ENCODE measurements at places on chromosomes 11 and 22.

DNA sequence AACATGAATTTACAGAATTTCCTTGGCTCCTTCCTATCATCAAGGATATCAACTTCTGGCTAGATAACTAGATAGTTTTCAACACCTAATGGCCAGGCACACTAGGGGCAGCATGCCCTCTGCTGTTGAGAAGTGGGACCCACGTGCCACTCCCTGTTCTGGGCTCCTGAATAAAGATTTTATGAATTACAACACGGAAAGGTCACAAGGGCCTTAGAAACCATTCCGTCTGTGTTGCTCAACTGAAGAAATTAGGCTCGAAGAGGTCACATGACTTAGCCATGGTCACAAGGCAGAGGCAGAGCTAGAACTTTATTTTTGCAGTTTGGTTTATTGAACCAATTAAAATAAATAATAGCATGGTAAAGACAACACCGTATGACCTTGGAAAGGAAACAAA lies 36.0 kb downstream of the PRCP start:
- DNase-seq: peak; percentile 69

DNA sequence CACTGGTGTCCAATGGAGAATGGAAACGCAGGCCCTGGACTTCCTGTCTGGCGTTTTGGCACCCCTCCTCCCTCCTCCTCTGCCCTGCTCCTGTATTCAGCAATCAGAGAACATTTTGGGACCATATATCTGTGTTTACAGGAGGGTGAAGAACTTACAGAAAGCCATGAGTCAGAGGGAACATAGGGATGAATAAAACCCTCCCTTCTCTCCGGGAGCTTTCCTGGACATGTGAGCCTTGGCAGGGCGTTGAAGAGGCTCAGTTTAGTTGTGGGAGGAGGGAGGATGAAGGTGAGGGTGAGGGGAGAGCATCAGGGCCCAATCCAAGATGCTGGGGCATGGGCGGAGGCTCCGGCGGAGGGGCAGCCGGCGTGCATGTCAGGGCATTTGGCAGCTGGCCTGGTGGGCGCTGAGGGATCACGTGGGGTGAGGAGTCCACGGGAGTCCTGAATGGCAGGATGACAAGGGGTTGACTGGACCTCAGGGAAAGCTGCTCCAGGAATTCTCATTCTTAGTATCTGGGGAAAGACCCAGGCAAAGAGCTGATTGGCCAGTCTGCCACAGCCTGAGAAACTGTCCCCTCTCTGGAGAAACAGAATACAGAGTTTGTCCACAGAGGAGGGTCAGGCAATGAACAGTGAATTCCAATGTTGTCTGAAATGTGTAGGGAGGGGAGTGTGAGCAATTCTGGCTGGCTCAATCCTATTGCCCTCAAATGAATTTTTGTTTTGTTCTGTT lies 28.9 kb downstream of the MICAL2 start:
- DNase-seq: no peak

DNA sequence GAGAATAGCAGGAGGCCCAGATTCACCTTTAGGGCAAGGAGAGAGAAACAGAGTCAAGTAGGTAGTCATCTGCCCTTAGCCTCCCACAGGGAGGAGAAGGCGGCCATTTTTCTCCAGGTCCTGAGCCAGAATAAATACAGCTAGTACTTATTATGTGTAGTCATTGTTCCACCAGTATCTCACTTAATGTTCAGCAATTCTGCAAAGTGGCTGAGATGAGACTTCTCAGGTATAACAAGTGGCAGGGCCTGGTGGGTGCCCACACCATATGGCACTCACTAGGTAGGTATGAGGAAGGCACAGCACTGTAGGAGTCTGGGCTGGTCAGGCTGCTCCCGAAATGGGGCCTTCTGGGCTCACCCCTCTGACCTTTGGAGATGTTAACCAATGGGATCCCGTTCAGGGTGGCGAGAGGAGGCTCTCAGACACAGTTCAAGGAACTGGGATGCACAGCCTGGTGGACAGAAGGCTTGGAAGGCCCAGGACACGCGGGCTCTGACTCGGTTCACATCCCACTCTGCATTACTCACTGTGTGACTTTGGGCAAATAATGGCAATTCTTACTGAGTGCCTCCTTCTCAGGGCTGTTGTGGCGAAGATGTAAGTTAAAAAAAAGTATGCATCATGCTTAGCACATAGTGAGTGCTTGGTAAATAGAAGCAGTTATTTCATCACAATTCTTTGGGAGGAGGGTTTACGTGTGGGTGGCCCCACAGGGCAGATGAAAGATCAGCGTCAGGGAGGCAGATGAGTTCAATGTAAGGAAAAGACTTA lies 25.1 kb downstream of the RTN4RL2 start:
- DNase-seq: no peak

DNA sequence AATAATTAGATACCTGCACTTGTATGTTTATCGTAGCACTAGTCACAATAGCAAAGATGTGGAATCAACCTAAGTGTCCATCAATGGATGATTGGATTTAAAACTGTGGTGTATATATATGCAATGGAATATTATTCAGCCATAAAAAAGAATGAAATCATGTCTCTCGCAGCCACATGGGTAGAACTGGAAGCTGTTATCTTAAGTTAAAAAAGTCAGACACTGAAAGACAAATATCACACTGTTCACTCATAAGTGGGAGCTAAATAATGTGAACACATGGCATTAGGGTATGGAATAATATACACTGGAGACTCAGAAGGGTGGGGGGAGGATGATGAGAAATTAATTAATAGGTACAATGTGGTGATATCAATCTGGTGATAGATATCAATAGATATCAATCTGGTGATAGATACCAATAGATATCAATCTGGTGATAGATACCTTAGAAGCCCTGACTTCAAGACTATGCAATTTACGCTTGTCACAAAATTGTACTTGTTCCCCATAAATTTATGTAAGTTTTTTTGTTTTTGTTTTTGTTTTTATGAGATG lies 2.0 kb downstream of the LMO2 start:
- no peak for DNase-seq

- no peak for DNase-seq
Measured at GRCh38 chr11:92061456-92062062, 163.1 kb upstream of the FAT3 start.

GRCh38 chr11:69213316-69213715 lies 57.6 kb downstream of the SMIM38 start:
- no peak for DNase-seq

- no peak for DNase-seq
Measured at GRCh38 chr11:112057170-112057569, 16.6 kb downstream of the PIH1D2 start.

DNA sequence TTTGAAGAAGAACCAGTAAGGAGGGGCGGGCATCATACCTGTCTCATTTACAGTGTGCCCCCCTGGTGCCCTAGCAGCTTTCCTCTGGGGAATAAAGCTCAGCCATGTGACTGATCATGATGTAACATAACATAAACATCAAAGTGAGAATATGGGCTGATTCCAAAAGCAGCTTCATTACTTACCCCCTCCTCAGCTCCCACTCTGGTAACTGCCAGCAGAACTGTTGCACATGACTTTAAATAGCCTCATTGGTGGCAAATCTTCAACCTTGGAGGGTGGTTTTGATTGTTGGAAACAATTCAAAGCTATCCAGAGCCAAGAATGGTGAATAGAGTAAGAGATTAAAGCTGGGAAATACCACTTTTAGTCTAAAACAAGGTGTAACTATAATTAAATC lies 384.6 kb downstream of the BUD13 start:
- DNase-seq: no peak

DNA sequence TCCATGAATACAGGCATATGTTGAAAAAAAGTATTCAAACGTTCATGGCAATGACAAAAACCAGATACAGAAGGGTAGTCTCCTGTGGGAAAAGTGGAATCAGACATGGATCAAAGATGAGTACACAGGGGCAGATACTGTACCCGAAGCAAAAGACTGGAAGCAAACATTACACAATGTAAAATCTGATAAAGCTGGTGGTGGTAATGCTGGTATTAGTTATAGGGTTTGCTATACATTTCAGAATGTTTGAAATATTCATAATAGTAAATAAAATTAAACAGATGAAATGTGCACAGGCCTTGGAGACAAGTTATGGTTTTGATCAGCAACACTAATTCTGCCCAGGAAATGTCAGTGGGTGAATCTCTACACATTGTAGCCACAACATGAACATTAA lies 607.6 kb downstream of the SOX6 start:
- DNase-seq: no peak

DNA sequence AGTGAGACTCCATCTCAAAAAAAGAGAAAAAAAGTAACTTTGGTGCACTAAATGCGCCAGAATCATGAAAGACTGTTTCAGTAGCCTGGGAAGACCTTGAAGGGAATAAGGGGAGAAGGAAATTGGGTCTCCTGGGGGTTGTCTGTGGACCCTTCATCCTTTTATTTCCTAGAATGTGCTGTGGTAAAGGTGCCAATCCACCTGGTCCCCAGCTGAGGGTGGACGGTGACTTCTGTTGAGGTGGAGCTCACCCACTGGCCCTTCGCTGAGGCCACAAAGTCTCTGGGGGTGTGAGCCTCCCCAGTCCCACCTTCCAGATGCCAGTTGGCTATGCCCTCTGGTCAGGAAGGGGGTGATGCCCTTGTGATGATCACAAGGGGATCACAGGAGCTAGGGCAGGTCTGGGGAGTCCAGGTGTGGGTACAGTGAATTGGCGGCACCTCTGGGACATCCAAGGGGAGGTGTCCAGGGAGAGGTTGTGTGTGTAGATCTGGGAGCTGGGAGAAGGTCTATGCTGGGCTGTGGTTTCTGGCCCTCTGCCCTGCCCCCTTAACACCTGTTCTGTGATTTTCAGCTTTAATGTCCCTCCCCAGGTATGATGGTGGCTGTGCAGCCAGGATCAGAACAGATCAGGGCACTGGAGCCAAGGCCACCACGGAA lies 34.2 kb upstream of the LMO1 start:
- no peak for DNase-seq

DNA sequence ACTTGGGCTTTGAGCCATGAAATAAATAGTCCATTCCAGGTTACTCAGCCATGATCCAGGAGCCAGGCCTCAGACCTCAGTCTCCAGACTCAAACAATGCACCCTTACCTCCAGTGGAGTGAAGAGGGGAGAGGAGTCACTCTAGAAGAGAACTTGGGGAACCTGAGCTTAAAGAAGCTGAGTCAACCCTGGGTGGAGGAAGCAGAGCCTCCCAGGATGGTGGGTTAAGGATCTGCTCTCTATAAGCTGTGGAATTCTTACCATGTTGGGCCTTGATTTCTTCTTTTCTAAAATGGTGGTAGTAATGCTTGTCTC lies 113.2 kb downstream of the NECTIN1 start:
- DNase-seq: no peak

DNA sequence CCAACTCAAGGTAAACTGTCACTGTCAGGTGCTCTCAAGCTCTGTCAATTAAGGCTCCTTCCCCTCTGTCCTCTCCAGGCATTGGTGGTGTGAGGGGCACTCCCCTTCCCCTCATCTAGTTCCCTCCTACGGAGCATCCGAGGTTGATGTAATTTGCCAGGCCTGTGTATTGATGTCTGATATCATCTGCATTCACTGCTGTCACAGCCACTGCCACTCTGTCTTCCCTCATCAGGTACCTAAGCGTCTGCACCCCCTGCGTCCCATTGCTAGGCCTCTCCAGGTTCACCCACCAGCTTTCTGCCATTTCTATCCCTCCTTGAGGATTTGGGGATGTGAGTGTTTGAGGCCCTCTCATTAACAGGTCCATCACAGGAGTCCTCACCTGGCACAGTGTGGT lies 50.0 kb upstream of the SYT13 start:
- no peak for DNase-seq

- peak; percentile 7 for DNase-seq
Measured at GRCh38 chr22:38924347-38924952, 33.0 kb upstream of the APOBEC3A start.

DNA sequence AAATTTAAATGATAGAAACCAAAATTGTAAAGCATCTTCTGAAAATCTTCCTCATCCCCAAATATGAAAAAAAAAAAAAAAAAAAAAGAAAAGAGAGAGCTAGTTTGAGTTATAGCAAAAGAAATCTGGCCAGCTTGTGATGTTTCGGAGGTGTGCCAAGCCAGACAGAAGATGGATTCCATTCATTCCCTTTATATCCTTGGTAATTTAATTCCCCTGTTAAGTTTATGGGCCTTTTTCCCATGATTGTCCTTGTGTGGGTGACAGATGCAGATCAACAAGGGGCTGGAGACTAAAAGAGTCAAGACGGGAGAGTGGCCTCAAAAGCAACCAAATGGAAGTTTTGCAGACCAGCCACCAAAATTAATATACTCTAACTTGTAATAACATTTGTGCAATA lies 47.6 kb upstream of the PARVA start:
- DNase-seq: no peak

GRCh38 chr11:15374418-15374817 lies 259.7 kb downstream of the INSC start:
- no peak for DNase-seq

DNA sequence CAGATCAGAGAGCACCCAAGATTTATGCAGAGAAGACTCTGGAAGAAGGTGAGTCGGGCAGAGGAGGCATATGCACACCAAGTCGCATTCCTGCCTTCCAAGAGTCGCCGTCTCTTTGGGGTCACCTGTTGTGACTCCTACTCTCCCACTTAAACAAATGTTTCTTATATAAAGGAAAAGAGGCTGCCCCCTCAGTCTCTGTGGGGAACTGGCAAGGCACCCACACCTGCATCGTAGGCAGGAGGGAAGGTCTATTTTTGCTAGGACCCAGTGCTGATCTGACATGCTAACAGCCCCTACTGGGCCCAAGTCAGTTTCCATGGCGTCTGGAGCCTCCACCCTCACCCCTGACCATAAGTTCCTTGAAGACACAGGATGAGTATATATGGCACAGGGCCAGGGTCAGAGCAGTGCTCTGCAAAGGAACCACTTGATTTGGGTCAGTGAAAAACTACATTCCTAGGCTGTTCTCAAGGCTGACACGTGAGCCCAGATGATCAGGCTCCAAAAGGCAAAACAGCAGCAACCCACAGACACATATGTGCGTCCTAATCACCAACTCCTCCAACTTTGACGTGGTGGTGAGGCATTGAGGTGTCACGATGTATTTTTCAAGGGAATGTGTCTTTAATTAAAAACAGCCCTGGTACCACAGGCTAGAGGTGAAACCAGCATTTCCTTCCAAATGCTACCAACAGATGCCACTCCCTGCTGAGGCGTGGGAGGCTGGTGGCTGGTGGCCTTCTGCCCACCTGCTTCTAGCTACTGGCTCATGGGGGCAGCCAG lies 55.6 kb upstream of the CSNK2A3 start:
- no peak for DNase-seq

- no peak for DNase-seq
Measured at GRCh38 chr11:104602643-104603042, 295.6 kb downstream of the CASP12 start.

DNA sequence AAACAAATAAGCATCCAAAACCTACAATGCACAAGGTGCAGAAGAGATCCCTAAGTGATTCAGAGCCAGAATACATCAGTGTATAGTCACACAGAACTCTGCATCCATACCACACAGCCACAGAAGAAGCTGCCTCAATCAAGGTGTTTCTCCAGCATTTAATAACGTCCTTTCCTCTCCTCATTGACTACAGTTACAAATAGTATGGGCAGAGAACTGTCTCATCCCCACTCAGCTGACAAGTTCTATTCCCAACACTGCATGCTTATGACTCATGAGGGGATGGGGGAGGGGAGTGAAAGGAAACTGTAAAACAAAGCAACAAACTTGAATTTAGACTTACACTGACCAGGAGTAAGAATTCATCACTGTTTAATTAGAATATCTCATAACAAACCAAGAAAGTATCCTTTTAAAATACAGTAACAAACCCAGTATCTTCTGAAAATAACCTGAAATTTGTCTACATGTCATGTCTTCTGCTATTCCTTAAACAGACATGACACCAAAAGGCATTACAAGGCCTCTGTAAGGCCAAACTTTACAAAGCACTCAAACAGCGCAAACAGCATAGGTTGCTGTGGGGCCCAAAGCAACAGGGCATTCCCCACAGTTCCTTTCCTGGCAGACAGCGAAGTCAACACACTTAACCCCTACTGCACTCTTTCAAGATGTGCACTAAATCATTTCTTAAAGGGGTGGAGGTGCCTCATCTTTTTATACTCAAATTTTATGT lies 29.3 kb downstream of the CELF1 start:
- DNase-seq: no peak

Measured in spinal cord (tissue), 10 donors.